ENCODE measurements at places on chromosomes 7 and 10. TPM values are rescaled to one million over a fixed set of nuclear protein-coding genes. Genes with fewer than 3 reads are reported as not detected.

DNA sequence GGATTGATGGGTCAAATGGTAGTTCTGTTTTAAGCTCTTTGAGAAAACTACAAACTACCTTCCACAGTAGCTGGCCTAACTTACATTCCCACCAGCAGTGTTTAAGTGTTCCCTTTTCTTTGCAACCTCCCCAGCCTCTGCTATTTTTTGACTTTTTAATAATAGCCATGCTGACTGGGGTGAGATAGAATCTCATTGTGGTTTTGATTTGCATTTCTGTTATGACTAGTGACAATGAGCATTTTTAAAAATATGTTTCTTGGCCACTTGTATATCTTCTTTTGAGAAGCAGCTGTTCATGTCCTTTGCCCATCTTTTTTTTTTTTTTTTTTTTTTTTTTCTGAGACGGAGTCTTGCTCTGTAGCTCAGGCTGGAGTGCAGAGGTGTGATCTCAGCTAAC is 155.2 kb upstream of the BMPER start:
- DNase-seq, result no peak

DNA sequence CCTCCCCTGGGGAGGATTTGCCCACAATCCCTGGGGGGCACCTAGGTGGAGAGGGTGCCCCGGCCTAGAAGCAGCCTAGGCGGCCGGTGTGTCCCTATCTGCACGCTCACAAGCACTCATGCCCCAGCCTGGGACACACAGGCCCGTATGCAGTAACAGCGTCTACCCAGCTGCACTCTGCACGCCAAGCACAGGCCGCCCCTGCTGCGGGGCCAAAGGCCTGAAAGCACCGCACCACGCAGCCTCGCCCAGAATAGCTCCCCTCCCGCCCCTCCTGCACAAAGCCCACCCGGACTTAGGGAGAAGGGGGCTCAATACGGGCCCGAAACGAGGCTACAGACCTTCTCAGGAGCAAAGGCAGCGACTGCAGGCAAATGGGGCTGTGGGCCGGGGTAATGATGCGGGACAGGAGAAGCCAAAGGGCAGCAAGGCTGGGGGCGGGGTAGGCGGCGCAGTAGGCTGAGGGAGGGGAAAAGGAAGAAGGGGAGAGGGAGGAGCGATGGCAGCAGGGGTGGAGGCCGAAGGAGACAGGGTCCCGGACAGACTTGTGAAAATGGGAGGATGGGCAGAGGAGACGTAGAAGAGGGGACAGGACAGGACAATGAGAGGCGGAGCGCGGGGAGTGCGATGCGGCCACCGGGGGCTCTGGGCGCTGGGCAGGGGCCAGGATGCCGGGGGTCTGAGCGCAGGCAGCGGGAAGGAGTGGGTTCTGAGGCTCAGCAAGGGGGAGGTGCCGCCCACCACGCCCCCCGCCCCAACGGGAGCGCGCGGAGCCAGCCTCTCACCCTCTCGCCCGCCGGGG is 544 bp downstream of the GPRIN2 start:
- no peak for DNase-seq

DNA sequence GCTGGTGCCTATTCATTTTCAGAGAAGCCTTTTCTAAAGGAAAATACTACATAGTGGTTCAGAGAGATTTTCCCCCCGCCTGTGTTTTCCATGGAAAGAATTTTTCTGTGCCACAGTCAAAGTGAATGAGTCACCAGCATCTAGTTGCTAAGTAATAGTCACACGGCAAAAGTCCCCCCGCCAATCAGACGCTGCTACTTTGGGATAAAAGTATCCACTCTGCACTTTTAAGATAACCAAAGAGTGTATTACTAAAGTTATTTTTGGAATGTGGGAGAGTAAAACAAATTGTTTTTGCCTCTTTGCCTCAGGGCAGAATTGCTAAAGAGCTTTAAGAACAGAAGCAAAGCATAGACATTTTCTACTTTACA is 23.5 kb downstream of the ABLIM1 start:
- peak; percentile 90 for DNase-seq

GRCh38 chr7:101370836-101371235 is 8.2 kb downstream of the COL26A1 start:
- no peak for DNase-seq

DNA sequence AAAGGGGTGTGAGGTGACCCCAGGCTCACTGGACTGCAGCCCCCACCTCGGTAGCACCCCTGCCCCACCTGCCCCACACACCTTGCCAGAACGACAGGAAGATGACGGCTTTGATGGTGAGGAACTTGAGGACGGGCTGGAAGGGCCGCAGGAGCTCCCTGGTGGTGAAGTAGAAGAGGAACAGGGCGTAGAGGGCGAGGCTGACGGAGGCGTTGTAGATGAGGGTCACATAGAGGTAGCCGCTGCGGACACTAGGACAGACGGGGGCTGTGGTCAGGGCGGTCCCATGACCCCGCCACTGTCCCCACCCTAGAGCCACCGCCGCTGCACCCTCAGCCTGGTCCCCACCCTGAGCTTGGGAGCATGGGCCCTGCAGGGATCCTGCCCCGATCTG is 7.6 kb downstream of the TMEM184A start:
- DNase-seq, result peak; percentile 45

DNA sequence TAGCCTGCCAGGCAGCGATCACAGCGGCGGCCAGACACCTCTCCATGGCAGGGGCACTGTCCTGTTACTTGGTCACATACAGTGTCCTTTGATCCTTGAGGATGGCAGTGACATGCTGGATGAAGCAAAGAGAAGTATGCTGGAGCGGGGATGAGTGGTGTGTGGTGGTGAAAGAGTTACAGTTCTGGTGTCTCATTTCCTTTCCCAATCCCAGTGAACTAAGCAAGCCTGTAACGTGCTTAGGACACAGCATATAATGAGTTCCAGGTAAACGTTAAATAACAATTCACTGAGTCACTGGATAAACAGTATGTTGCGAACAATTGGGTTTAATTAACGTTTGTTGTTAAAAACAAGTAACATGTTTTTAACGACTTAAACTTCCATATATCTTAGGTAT is 63.5 kb upstream of the LAMB1 start:
- DNase-seq, result peak; percentile 64

DNA sequence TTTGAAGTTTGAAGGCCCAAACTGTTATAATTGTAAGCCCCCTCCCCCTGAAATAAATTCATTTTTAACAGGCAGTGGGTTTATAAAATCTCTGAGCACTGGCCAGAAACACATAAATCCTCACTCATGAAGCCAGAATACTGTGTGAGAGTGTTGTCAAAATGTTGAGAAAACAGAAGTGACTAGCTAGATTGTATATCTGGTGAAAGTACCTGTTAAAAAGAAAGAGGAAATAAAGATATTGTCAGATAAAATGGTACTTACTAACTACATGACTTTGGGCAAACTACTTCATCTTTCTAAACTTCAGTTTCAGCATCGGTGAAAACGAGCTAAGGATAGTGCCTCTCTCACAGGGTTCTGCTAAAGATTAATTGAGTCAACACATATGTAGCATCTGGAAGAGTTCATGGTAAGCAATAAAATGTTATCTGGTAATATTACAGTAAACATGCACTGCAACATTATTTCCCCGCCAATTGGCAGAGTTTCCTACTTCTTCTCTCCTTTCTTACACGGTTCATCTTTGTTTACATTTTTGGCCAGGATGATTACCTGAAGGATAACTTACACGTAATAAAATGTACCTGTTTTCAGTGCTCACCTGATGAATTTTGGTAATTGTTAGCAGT is 202.5 kb upstream of the CHRM2 start:
- no peak for DNase-seq

- peak; percentile 57 for DNase-seq
Observed at GRCh38 chr10:113788604-113789083, 37.2 kb downstream of the PLEKHS1 start.

DNA sequence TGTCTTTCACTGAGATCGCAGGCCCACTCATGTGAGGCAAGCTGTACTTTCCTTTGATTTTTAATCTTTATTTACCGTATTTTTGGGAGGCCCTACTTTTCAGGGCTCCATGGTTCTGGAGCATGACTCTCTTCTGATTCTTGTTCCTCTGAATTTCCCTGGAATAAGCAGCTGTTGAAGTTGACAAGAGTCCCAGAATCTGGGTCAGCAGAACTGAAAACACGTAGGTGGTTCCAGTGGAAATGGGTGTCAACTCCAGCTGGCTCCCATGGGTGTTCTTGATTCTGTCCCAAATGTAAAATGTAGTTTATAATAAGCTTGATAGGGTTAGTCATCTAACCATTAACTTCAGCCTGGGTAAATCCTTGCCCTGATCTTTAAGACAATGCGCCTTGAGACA is 409.4 kb downstream of the GATA3 start:
- no peak for DNase-seq

DNA sequence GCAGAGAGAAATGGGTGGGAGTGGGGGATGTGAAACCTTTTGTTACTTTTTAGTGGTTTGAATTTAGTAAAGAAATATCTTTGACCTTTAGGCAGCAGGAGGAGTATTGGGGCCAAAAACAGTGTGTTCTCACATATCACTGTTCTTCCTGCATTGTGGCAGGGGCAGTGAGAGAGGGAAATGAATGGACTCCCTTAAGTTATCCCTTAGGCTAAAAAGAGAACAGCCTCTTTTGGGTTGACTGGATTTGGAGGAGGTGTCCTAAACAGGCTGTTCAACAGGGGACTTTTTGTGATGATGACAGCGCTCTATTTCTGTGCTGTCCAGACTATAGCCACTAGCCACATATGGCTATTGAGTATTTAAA is 22.3 kb downstream of the ZNF775 start:
- no peak for DNase-seq

- peak; percentile 86 for DNase-seq
Observed at GRCh38 chr7:155951554-155952158, 139.4 kb upstream of the SHH start.

- no peak for DNase-seq
Observed at GRCh38 chr7:131637859-131638258, 81.4 kb upstream of the PODXL start.

GRCh38 chr7:16734148-16734726 is 19.3 kb upstream of the TSPAN13 start:
- no peak for DNase-seq

- DNase-seq, result no peak
Observed at GRCh38 chr10:108850138-108850854, 1073.0 kb downstream of the XPNPEP1 start.

DNA sequence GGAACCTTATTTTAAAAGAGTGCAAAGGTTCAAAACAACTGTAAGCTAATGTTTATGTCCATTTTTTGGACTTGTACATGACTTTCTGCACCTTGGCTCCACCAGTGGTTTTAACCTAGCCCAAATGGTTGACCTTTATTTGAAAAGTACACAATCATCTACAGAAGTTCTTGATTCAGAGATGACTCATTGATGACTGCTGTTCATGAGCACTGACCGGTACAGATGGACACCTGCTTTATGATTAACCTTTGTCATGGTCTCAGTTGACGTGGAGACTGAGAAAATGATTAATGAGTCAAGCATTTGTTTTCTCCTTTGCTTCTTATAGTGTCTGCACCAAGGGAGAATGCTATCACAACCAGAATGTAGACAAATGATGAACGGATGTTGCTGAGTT is 55.7 kb upstream of the PTER start:
- DNase-seq, result peak; percentile 27

DNA sequence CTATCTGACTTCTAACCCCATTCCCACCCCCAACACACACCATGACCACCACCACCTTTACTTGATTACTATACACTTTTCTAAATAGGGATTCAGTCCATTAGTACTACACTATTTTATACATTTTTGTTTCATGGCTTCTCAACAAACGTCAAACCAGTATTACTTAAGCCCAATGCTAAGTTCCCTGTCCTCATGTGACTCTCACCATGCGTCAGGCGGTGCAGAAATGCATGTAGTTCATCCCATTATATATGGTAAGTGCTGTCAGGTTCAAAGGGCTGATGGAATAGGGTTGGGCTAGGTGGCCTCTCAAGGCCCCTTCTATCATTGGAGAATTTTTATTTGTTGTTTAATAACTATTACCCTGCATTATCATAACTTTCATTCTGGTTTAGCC is 19.5 kb upstream of the VPS41 start:
- no peak for DNase-seq

DNA sequence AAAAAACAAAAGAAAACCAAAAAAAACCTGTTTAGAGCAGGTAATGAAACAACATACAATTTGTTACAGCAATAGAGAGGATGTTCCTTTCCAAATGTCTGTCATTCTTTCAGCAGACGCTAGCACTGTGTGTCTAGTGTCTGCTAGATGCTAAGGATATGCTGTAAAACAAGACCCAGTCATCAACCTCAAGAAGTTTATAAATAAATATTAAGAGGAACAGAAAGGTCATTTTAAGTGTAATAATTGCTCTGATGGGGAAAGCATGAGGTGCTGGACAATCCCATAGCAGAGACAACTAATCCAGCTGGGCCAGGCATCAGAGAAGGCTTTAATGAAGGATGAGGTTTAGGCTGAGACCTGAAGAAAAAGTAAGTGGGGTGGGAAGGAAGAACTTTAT is 23.3 kb upstream of the ASCC1 start:
- no peak for DNase-seq

GRCh38 chr7:2764621-2765020 is 76.6 kb downstream of the AMZ1 start:
- no peak for DNase-seq

The LAMB4 gene
- total RNA-seq, result 0.23 TPM

The VWA2 gene
- total RNA-seq, result not detected

The CAPZA2 gene
- total RNA-seq, result 583 TPM

The ELFN1 gene
- total RNA-seq, result 1.2 TPM

The GIMAP6 gene
- total RNA-seq, result 262 TPM

The CRHR2 gene
- total RNA-seq, result not detected

The UCMA gene
- total RNA-seq, result not detected

The LIPM gene
- total RNA-seq, result not detected

The SEMA3E gene
- 0.37 TPM for total RNA-seq

The DEPP1 gene
- 174 TPM for total RNA-seq

The INHBA gene
- 0.60 TPM for total RNA-seq

The NUPR2 gene
- total RNA-seq, result not detected

The ASB15 gene
- total RNA-seq, result not detected

The CALCR gene
- not detected for total RNA-seq

The H2BK1 gene
- not detected for total RNA-seq

All from dermis blood vessel endothelial cell (primary cell).